Activated T-cell treated with anti-CD3 and anti-CD28 coated beads, Interleukin-2, amount 50 U/mL, for 4 hours (primary cell): ENCODE measurements at places on chromosomes 16 and 17.

GRCh38 chr17:80482555-80483308, 6.3 kb upstream of the NPTX1 start:
- no peak for DNase-seq

DNA sequence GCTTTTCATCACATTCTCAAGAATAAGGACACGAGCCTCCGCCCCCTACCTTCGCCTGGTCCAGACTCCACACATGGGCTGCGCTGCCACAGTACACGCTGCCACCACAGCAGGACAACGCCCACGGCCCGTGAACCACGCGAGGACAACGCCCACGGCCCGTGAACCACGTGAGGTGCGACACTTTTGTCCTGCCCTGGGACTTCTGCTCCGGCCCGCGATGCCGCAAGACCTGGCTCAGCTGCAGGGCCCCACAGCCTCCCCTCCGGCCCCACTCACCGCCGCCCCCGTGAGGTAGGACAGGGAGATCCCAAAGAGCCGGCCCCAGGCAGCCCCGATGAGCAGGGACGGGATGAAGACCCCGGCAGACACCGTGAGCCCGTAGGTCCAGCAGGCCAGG, 5.9 kb upstream of the CCDC154 start:
- no peak for DNase-seq

DNA sequence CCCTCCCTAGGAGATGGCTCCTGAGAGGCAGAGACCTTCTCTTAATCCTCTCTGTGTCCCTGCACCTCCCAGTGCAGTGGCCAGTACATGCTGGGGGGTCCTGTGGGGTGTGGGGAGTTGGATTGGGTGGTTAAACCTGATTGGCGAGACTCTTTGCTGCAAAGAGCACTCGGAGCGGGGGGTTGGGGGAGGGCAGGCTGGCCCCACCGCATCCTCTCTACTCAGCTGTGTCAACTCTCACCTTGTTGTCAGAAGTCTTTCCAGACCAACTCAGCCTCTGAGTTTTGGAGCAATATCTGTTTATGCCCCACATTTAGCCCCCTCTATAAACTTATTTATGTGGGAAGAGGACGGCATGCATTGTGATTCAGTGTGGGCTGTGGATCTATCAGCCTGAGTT, 40.0 kb downstream of the SMARCE1 start:
- DNase-seq: no peak

DNA sequence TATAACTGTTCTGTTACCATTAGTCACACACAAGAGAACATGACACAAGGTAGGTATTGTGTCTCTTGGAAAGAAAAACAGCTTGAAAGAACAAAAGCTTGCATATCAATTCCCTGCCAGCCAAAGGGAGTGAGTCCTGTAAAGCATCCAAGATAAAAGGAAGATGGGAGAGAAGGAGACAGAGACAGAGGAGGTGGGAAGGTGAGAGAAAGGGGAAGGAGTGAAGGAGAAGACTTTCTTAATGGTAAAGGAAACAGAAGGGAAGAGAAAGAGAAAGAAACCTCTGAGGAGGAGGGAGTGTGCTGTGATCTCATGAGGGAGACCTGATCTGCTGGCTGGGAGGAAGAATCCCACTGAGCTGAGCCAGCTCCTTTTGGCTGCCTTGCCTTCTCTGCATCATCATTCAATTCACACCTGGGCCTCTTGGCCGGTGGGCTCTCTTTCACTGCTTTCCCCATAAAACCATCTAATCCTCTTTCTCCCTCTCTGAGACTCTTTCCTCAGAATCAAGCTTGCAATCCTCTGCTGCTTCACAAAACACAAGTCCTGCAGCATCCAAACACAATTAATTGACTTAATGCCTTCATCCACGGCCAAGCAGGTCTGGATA, 271.6 kb downstream of the ABCC12 start:
- no peak for DNase-seq

DNA sequence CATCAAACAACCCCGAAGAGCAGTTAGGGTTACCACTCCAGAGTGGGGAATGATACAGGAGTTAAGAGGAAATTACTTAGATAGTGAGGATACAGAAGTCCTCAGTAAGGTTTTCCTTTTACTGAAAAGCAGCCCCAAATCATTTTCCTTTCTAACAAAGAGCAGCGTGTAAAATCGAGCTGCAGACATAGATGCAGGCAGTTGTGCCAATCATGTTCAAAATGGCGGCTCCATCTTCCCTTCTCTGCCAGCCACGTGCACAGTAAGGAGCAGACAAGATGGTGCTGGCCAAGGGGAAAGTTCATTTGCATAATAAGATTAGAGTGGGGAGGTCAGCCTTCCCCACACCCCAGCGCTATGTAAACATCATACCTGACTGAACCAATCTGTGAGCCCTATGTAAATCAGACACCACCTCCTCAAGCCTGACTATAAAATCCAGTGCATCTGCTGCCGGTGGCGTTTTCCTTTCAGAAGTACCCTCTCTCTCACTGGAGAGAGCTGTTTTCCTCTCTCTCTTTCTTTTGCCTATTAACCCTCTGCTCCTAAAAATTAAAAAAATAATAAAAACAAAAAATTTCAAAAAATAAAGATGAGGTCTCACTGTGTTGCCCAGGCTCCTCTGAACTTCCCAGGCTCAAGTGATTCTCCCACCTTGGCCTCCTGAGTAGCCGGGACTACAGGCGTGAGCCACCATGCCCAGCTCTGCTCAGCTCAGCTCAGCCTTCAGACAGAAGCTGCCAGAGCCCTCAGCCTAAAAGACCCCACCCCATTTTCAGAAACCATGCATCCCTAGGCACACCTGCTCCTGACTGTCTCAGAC, 2.6 kb upstream of the SRL start:
- DNase-seq: no peak

- DNase-seq: no peak
Observed at GRCh38 chr17:62178579-62178978, 113.5 kb upstream of the MED13 start.

DNA sequence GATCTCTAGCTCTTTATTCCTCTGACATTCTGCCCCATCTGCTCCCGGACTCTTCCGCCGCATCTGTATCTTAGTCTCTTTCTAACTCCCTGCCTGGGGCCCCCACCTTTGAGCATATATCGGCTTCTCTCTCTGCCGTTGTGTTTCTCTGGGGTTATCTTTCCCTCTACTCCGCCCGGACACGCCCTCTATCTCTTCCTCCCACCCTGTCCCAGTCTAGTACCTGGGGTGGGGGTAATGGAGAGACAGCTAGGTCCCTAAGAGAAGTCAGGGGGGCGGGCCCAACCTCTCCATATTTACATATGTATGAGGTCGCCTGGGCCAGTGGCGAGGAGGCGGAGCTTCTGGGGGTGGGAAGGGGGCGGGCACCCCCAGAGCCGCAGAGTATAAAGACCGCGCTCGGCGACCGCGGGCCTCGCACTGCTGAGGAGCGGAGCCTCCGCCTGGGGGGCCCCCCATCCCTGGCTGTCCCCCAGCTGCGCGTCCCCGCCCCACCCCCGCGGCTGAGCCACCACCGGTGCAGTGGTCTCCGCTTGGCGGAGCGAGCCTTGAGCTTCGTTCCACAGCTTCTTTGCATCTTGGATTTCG, at the start of gene ATP1B2:
Gene ATP1B2 (plus strand): TSS at position 418 of the 588 bp plus-strand sequence. CDS start 593 bp downstream, outside the sequence.
- DNase-seq: peak; percentile 73
